ENCODE measurements at places on chromosomes 3 and 15.

DNA sequence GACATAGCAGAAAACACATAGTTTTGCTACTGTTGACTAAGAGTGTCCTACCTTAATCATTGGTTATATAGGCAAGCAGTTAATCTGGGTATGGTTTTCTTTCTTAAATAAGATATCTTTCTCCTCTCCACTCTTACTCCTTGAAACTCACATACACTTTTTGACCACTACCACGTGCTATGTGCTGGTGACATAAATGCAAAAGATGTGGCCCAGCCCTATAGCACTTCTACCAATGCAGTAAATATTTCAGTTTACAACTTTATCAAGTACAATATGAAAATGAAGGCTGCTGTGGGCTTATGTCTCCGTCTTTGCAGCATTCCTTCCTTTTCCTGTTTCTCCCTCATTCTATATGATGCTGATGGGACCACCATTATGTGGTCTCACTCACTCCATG lies 410.2 kb upstream of the CFAP20DC start:
- no peak for DNase-seq

DNA sequence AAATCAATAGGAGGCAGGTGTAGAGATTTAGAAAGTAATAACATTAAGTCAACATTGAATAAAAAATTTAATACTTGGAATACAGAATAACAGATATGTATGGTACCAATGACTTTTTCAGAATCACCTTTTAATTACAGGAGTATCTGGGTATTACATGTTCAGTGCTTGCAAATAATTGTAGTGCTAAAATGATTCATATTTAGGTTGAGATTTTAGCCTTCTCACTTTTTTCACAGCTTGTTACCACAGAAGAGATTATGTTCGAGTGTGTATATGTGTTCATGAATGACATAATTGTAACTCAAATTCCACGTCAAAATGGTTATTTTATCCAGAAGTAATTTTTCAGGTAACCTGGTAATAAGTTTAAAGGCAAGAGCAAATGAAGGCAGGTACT lies 187.9 kb upstream of the TBL1XR1 start:
- no peak for DNase-seq

GRCh38 chr15:41603941-41604911 lies 45.2 kb downstream of the TYRO3 start:
- DNase-seq = no peak

- DNase-seq = no peak
These were observed 32.8 kb downstream of the MYH15 start for GRCh38 chr3:108477511-108478147.

DNA sequence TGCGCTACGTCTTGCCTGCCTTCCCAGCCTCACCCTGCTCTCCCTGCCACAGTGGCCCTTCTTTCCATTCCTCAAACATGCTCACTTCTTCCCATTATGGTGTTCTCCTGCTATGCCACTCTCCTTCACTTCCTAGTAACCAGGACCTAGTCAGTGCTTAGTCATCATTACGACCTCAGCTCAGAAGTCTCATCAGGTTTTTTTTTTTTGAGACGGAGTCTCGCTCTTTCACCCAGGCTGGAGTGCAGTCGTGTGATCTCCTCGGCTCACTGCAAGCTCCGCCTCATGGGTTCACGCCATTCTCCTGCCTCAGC lies 149.5 kb downstream of the GREM1 start:
- DNase-seq = no peak

GRCh38 chr3:20250786-20251185 lies 64.8 kb upstream of the SGO1 start:
- DNase-seq = no peak

DNA sequence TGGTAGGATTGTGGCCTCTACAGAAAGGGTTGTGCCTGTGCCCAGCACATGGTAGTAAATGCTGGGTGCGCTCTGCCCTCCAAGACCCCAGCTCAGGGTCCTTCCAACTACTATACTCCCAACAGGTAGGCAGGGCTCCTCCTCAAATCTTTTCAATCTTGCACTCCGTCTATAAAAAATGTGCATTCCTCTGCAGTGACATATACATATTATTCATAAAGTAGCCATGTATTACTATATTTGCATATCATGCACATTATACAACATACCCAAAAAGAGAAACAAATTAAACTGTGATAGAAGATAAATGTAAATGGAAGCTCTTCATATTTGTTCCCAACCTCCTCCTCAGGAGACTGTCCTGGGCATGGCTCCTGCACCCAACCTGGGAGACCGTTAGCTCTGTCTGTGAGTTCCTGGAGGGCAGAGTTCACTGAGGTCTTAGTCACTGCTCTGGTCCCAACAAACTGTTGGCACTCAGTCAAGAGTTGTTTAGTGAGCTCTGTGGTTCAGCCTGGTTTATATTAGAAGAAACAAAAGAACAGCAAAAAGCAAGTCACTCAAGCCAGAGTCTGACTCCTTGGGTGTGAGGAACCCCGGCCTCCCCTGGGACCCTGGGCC lies 47.7 kb upstream of the GRIP2 start:
- DNase-seq = no peak

GRCh38 chr3:14410503-14411165 lies 8.2 kb downstream of the SLC6A6 start:
- no peak for DNase-seq

GRCh38 chr3:150538324-150539208 lies 7.7 kb downstream of the SERP1 start:
- no peak for DNase-seq

DNA sequence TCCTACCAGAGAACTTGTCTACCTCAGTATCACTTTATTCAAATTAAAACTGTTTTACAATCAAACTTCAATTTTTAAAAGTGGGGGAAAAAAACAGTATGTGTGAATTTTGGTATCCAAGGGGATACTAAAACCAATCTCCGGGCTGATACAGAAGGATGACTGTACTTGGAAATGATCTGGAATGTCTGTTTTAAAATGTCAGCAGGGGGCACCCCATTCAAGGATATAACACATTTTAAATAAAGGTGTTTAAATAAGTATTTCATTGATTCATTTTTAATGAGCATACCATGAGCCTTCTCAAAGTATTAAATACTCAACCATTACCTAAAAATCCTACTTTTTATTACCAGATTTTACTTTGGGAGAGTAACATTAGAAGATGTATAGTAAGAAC lies 67.9 kb downstream of the ULK4 start:
- DNase-seq = no peak

- DNase-seq = no peak
These were observed 27.3 kb upstream of the MBNL1 start for GRCh38 chr3:152241142-152242017.

- no peak for DNase-seq
These were observed 12.0 kb downstream of the PPM1L start for GRCh38 chr3:160768031-160768430.

GRCh38 chr3:44265815-44266214 lies 24.1 kb downstream of the TOPAZ1 start:
- no peak for DNase-seq

DNA sequence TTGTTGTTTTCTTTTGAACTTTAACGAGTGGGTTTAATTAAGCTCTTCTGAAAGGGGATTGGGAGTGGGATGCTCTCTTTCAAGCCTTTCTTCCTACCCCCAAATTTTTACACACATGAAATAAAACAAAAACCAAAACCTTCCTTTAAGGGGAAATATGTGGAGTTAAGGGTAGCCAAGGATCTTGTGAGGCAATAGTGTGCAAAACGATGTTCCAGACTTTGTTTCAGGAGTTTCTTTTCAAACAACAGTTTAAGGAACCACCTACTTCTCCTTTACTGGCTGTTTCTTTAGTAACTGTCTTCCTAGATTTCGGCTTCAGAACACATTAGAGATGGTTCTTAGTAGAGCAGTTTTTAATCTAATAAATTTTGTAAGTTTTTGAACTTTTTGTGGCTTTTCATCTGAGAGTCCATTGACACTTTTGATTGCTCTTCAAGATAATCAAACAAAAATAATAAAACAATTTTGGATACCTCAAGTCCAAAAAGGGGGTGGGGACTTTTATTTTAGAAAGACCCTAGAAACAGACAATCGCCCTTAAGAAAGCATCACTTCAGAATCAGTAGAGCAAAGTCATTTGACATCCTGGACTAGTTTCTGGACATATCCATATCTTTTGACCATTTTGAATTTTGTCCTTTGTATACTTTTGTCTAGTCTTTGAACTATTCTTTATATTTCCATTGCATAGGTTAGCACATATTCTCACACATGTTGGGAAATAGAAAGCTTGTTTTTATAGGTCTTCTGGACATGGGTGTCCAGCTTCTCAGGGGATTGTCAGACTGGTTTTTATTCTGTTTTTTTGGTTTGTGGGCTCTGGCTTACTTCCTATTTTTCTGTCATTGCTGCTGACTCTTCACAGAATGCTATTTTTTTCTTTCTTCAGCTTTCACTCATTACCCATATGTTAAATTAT lies 6.0 kb downstream of the DIPK2A start:
- DNase-seq = no peak

- DNase-seq = peak; percentile 41
These were observed 656 bp downstream of the CD47 start for GRCh38 chr3:108090049-108090700.

- DNase-seq = no peak
These were observed 223.8 kb downstream of the ADAMTS9 start for GRCh38 chr3:64463981-64464380.

DNA sequence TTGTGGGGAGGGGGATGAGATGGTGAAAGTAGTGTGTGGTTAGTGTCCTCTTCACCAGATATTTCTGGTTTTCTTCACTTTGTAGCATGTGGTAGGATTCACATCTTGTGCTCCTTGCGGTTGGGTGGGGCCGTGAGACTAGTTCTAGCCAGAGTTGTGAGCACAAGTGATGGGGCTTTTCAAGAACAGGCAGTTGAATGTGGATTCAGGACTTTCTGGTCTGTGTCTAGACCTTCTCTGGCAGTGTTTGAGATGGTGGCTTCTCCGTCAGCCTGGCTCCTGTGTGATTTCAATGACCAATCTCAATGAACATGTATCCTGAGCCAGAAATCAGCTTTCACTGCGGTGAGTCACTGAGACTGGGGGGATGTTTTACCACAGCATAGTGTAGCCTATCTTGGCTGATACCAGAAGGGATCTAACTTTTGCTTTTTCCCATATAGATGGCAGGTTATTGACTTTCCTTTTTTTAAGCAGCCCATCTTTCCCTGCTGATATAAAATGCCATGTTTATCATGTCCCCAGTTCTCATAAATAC lies 82.6 kb downstream of the RPLP1 start:
- no peak for DNase-seq

- no peak for DNase-seq
These were observed 1214.8 kb downstream of the NSUN3 start for GRCh38 chr3:95277613-95278012.

GRCh38 chr3:129594409-129594808 lies 12.1 kb downstream of the PLXND1 start:
- no peak for DNase-seq

- no peak for DNase-seq
These were observed 23.2 kb downstream of the ZBED2 start for GRCh38 chr3:111571907-111572460.

- DNase-seq = no peak
These were observed 9.8 kb downstream of the ISG20 start for GRCh38 chr15:88648357-88649214.

DNA sequence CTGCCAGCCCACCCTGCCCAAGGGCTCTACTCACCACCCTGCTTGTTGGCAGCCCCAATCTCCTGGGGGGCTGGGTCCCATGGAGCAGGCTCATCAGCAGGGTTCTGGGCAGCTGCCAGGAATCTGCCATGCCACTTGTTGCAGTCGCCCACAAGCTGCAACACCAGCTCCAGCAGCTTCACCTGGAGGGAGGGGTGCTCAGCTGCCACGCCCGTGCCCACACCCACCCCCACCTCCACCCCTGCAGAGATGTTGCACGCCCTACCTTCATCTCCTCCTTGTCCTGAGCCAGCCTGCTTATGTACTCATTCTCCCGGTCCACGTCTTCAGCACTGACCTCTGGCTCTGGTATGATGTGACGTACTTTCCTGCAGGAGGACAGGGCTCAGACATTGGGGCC lies 77.9 kb upstream of the C2CD4B start:
- DNase-seq = no peak

- no peak for DNase-seq
These were observed 25.1 kb upstream of the CSTA start for GRCh38 chr3:122299872-122300460.

- no peak for DNase-seq
These were observed 3.3 kb downstream of the VPS8 start for GRCh38 chr3:184815046-184815930.

DNA sequence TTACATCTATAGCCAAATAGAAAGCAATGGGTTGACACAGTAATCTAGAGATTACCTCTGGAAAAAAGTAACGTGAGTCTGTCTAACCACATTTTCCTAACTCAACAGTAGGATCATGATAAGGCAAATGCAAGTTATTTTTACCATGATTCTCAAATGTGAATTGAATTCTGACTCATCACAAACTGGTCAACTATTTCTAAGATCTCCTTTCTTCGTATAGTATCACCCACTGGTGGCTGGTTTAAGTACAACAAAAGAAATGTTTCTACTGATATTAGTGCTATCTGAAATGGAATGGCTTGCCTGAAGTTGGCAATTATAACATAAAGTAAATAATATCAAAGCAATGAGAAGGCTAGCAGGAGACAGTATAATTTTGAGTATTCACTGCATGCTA lies 102.2 kb downstream of the ABI3BP start:
- DNase-seq = no peak

- DNase-seq = no peak
These were observed 844 bp downstream of the NR2F2 start for GRCh38 chr15:96331144-96331944.

DNA sequence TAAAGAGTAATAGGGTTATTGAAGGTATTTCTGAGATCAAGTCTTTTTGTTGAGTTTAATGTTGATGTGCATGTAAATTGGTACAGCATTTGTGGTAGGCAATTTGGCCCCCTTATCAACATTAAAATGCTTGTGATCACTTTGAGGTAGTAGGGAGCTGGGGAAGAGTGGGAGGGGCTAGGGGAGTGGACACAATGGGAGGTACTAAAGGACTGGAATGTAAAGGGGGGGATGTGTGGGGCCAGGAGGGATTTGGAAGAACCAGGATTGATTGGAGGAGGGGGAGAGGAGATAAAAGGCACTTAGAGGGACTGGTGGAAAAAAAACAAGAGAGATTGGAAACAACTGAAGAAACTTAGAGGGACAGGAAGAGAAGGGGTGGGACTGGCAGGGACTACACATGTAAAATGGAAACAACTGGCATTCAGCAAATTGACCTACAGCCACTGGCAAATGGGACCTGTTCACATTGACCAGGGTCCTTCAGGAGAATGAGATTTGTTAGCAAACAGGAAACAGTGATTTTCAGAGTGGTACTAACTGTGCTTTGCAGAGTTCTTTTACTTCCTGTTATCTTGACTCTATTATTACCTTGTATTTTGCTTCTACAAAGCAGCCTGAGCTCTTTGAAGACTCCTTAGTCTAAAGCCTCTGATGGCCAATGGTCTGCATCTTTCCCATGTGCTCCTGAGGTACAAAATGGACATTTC lies 47.8 kb upstream of the ZBTB38 start:
- no peak for DNase-seq

- DNase-seq = peak; percentile 6
These were observed at the start of gene SH3GL3 for GRCh38 chr15:83446904-83447709. SH3GL3 (plus strand) TSS chr15:83447341; CDS start chr15:83447534, 193 bp downstream.

DNA sequence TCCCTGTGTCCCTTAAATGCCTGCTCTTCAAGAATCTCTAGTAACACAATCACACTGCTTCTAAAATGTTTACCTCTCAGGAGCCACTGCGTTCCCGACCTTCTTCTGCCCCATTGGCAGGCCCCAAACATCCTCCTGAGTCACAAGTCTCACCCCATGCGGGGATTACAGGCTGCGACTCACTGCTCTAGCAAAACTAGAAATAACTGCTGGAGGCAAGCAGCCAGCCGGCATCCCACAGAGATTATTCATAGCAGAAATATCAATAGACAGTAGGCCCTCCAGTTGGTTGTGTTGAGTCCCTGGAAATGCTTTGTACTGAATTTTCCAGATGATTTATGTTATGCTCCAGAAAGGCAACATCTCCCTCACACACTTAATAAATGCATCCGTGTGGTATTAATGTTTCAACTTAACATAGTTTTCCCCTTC lies 64.8 kb downstream of the RFTN1 start:
- peak; percentile 14 for DNase-seq
